ENCODE measurements at places on chromosomes 2 and 18.

DNA sequence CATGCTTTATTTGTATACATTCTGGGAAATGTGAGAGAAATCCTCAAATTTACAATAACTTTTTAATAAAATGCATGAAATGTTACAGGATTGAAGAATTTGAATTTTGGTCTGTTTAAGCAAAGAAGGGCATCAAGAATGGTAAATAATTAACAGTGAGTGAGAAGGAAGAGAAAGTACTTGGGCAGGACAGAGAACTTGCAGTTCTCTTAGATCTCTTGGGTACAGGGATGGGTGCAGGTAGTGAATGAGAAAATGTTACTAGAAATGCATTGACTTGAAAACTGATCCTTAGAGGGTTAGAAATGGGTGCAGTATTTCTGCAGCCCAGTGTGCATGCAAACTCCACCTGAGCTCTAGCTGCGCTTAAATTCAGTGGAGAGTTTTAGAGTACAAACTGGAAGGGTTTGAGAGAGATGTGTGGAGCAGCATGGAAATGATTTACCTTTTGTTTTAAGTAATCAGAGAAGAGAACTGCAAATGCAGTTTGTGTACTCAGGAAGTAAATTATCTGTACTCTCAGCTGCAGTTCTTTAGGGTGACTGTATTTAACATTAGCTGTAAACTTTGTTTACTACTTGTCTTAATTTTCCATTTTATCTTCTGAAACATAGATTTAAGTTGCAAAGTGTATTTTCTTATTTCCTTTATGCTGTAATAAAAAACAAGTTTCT lies 51.0 kb upstream of the RAB27B start:
- no peak for DNase-seq

- DNase-seq: no peak
These were observed 29.9 kb upstream of the INHBB start for GRCh38 chr2:120316071-120316470.

GRCh38 chr2:42829671-42830440 lies 37.5 kb upstream of the HAAO start:
- no peak for DNase-seq

GRCh38 chr2:10028988-10029874 lies 14.1 kb upstream of the KLF11 start:
- peak; percentile 84 for DNase-seq

Measured in GM13977 (cell line).